ENCODE measurements at places on chromosomes 2 and 18.
A peak's percentile ranks its signal among the peaks of the same experiment; 100 is the strongest.

DNA sequence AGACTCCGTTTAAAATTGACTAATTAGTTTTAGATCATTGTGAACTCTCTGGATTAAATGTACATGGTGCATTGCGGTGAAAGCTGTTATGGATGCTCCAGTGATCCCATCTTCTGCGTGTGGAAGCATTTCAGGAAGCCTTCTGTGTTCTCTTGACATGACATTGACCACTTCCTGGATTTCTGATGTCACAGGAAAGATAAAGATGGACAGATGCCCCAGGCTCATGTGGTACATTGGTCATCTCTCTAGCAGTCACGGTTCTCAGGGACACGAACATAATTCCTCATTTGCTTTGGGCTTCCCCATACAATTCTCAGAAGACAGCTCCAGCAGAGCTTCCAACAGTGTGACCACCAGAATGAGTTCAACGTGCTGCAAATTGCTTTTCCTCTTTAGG, 26.9 kb downstream of the AGAP1 start:
- DNase-seq, result no peak

DNA sequence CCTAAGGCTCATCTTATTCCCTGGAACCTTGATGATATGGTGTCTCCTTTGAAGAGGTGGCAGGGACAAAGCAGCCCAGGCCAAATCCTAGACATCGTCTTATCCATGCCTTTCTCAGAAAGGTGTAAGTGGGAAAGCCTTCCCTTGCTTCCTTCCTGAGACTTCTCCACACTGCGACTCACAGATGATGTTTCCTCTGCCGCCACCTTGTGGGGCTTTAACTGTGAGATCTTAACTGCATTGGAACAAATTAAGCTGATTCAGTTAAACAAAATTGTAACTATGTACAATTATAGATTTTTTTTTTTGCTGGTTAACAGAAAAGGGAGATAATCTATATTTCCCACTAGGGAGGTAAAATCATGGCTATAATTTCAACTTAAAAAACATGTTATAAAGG, 10.0 kb upstream of the GCA start:
- DNase-seq, result no peak

- peak; percentile 90 for DNase-seq
Measured at GRCh38 chr2:7031547-7032245, 114.5 kb downstream of the RNF144A start.

DNA sequence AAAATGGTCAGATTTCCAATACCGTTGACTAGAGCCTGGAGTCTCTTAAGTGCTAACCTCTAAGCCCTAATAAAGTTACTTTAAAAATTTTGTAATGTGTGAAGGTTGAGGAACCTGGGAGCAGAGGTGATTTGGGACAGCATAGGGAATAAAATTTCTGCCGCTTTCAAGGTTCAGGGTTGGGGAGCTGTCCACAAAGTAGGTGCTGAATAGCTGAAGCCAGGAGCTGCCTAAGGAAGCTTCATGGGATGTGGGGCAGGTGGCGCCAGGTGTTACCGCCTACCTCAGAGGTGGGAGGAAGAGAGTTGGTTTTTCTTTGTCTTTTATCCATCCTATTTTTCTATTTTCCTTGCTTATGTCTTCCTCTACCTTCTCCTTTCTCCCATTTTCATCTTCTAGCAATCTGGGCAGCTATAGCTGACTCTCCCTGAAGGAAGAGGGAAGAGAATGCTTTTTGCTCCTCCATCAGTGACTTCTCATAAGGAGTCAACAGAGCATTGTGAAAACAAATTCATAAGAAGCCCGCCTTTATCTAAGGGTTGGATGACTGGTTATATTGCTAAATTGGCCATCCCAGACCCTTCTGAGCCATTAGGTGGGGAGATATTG, 178.7 kb downstream of the CLIP4 start:
- DNase-seq, result no peak

- no peak for DNase-seq
Measured at GRCh38 chr2:88669482-88670214, 21.8 kb upstream of the RPIA start.
